ENCODE measurements at places on chromosomes 13 and 19.

- no peak for DNase-seq
These were observed 2.3 kb upstream of the HAS1 start for GRCh38 chr19:51726049-51726448.

GRCh38 chr19:2815191-2815614, 4.5 kb upstream of the ZNF554 start:
- no peak for DNase-seq

DNA sequence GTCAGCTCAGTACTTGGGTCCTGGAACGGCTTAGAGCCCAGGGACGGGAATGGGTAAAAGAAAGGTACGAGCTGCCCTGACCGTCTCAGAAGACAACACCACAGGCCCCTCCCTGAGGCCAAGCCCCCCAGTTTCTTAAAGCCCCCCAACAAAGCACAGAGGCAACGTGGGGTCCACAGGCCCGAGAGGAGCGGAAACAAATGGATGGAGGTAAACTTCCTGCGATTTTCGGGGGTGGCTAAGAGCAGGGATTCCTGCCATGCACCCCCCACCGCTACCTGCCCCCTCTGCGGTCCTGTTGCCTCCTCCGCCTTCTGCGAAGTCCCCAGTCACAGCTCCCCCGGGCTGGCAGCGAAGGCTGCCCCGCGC, 48.2 kb downstream of the PTPRS start:
- DNase-seq, result no peak

DNA sequence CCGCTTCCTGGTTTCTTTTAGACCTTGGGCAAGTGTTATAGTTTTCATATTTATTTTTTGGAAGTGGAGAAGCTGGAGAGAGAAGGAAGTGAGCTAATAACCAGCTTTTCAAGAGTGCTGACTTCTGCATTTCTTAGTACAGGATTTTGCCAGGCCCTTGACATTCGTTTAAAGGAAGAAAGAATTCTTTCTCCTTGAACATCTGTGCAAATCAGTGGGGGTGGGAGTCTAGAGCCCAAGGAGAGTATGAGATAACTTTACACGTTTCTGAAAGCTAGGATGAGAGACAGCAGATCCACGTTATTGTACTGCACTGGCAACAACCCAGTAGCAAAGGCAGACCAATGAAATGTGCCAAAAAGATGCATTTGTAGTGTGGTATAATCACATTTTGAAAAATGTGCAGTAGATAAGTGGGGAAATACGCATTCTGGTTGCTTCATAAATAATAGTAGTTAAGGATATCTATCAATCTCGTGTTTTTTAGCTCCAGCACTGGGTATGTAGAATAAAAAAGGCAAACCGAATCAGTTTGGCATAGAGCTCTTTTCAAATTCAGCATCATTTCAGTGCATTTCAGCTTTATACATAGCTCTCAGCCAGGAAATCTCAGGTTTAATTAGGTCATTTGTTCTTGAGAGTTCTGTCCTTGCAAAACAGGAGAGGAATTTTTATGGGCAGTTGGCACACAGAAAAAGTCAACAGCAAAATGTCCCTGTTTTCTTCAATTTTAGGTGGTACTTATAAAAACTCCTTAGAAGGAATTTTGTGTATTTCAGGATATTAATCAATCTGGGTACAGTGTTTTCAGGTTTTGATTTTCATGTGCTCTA, 4.3 kb downstream of the RNF113B start:
- no peak for DNase-seq

DNA sequence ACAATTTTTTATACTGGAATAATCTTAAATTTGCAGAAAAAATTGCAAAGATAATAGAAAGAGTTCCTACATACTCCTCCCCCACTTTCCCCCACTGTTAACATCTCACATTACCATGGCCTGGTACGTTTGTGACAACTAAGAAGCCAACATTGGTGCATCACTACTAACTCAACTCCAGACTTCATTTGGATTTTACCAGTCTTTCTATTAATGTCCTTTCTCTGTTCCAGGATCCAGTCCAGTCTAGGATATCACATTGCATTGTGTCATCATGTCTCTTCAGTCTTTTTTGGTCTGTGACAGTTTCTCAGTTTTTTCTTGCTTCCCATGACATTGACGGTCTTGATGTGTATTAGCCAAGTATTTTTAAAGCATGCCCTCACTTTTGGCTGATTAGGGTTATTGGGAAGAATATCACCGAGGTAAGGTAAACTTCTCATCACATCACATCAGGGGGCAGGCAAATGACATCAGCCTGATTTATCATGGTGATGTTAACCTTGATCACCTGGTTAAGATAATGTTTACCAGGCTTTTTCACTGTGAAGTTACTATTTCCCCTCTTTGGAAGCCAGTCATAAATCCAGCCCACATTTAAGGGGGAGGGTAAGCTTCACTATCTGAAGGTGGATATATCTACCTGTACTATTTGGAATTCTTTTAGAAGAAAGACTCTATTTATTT, 322.1 kb downstream of the ENOX1 start:
- no peak for DNase-seq

DNA sequence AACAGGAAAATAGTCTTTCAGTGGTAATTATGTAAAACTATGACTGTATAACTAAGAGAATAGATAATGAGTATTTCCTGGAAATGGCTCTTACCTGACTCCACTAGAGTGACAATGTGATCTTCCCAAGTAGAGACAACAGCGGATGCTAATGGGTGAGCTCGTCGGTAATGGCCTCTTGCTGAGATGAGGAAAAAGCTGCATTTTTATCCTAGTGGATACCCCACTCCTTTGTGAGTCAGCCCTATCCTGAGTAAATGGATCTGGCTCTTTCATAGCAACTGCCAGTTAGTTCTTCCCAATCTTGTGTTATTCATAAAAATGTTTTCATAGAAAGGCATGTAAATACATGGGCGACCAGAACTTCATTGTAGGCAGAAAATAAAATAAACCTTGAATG, 299.5 kb downstream of the NALCN start:
- no peak for DNase-seq

DNA sequence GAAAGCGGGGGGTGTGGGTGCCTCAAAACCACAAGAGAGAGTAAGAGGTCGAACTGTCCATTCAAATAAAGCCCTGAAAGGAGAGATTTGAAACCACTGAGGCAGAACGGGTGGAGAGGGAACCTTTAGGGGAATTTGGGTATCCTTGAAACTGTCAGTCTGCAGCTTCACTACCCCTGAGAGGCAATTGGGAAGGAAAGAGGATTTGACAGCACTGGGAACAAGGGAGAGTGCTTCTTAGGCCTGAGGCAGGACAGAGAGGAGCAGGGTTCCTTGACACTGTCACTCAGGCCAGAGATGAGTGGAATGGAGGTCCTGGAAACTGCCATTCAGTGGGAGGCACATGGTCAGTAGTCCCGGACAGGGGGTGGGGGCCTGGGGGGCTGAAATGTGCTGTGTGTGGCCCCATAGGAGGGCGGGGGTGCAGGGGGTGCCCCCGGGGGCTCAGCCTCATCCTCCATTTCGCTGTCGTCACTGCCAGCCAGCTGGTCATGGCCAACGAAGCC, 5.0 kb downstream of the GFY start:
- DNase-seq, result no peak

DNA sequence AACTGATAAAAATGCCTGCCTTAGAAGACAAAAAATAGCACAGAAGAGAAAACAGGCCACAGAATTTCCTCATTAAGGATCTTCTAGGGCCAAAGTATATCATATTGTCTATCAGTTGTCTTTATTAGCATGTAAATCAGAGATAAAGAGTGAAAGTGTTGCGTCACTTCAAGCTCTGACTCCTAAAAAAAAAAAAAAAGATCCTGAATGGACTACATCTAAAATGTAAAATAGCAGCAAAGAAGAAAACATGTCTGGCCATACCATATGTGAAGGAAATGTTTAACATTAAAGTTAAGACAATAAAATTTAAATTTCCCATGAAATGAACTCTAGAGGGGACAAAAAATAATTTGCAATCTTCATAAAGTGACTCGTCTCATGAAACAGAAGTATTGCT, 237.4 kb downstream of the PCDH9 start:
- no peak for DNase-seq

DNA sequence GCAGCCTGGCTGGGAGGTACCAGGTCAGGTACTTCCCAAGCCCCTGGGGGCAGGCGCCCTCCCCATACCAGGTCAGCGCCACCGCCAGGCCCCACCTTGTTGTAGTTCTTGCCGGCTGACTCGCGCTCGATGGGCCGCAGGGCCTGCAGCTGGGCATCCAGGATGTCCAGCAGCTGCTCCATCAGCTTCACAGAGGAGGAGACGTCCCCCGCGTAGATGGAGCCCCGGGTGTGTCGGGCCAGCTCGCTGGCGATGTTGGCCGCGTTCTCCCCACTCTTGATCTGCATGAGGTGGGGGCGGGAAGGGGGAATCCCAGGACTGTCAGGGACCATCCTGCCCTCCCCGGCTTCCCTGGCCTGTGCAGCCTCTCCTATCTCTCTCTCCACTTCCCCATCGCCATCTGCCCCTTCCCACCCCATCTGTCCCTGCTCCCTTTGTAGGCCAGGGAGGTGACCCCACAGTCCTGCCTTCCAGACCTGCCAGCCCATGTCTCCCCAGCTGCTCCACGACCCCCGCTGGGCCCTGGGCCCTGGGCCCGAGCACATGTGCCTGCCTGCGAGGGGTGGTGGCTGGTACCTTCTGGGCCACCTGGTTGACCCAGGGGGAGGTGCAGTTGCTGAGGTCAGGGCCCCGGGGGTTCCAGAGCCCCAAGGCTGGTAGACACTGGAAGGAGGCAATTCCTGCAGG, 23.8 kb upstream of the ASF1B start:
- DNase-seq, result no peak

DNA sequence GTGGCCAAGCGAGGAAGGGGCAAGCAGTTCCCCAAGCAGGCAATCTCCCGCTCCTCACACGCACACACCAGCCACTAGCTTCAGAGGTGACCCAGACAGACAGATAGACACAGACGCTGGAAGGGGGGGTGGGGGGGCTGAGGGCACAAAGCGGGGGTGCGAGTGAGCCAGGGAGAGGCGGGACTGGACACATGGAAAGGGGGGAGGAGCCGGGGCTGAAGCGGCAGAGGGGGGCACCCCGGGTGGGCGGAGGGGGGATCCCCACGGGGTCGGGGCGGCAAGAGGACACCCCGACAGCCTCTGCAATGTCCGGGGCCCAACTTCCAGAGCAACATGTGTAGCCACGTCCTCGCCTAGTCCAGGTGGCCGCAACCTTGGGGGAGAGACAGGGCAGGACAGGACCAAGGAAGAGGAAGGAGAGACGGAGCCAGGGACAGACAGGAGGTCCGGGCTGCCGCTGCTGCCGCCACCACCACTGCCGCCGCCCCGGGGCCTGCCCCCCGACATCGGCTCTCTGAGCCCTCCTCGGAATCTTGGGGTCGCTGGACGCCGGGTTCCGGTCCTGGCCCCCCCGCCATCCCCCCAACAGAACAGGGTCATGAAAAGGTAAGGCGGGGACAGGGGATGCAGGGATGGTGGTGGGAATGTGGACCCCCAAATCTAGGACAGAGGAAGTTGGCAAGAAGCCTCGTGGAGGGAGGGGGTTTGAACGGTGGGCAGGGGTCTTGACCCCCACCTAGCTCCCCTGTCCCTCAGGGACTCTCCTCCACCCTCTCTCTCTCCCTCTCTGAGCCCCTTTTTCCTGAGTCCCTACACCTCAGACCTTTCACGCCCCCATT, 1.1 kb downstream of the GRIN2D start:
- DNase-seq, result no peak

DNA sequence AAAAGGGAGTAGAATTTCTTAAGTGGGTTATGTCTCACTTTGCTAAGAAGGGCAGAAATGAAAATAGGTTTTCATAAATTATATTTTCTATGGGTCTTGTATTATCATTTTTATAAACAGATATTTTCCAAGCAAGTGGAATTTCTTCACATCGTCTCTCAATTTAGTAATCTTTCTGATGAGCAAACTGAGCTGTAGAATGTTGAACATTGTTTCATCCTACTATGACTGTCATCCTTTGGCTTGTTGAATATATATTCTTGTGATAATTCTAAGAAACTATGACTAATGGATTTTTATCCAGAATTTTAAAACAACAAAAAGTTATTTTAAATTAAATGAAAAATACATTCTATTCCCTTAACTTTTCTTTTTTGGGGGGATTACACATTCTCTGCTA, 313.8 kb downstream of the ENOX1 start:
- no peak for DNase-seq

DNA sequence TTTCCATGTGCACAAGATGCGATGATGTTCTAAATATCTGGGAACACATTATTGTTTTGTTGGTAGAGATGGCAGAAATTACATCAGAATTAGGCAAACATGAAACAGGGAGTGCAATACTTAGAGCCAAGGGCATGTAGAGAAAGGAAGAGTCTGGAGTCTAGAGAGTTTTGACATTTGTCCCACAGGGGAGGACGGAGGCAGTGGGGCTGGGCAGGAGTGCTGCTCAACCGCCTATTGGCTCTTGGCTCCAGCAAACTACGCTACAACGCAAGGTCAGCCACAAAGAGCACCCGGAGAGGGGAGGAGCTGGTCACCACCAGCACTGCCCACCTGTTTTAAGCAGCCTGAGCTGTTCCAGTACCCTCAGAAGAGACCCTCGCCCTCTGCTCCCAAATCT, 108.3 kb downstream of the ABCC4 start:
- no peak for DNase-seq

GRCh38 chr19:12163826-12164225, 930 bp downstream of the ZNF136 start:
- no peak for DNase-seq

DNA sequence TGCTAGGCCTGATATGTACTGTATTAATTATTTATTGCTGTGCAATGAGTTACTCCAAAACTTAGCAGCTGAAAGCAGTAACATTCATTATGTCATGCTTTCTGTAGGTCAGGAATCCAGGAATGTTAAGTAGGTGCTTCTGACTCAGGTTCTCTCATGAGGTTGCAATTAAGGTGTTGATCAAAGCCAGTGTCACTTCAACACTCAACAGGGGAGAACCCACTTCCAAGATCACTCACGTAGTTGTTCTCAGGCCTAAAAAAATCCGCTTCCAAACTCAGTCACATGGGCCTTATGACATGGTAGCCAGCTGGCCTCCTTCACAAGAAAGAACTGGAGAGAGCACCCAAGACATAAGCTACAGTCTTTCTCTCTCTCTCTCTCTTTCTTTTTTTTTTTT, 211.1 kb upstream of the NBEA start:
- no peak for DNase-seq

DNA sequence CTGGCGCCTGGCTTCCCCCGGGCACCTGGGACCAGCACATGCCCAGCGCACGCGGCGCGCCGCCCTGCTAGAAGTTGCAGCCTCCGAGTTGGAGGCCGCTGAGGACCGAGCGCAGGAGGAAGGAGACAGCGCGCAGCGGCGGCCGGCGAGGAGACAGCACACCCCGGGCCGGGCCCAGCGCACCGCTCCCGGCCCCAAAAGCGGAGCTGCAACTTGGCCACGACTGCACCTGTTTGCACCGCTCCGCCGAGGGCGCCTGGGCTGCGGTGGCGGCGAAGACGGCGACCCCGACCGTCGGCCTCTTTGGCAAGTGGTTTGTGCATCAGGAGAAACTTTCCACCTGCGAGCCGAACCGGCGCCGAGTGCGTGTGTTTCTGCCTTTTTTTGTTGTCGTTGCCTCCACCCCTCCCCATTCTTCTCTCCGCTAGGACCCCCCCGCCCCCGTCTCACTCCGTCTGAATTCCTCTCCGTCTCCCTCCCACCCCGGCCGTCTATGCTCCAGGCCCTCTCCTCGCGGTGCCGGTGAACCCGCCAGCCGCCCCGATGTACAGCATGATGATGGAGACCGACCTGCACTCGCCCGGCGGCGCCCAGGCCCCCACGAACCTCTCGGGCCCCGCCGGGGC, at the start of gene SOX1:
SOX1 (plus strand) TSS at position 34 of the 626 bp plus-strand sequence; CDS start at position 544, 510 bp downstream.
- no peak for DNase-seq

All from RPMI8226 (cell line).